Stimulated activated CD4-positive, alpha-beta T cell treated with anti-CD3 and anti-CD28 coated beads, Interleukin-4, amount 100 ng/mL, for 4 hours (primary cell): ENCODE measurements at places on chromosomes 12 and 14.

- no peak for DNase-seq
Measured at GRCh38 chr14:99537399-99537798, 56.2 kb downstream of the CCNK start.

- DNase-seq = no peak
Measured at GRCh38 chr14:49424436-49425331, 161.5 kb downstream of the RPS29 start.

DNA sequence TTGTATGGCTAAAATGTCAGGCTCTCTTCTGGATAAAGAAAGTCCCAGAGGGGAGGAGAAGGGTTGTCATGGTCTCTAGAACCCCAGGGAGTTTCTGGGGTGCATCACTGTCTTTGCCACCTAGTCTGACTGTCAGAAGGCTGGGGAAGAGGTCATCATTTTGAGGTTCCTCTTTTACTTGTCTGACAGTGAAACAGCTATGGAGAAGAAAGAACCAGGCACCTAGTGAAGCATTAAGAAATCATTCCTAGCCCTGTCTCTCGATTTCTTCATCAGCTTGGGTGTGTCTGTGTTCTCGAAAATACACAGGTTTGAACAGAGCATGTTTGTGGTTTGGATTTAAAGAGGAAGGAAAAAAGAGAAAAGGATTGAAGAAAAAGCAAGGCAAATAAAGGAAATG, 158.7 kb upstream of the LRIG3 start:
- no peak for DNase-seq

DNA sequence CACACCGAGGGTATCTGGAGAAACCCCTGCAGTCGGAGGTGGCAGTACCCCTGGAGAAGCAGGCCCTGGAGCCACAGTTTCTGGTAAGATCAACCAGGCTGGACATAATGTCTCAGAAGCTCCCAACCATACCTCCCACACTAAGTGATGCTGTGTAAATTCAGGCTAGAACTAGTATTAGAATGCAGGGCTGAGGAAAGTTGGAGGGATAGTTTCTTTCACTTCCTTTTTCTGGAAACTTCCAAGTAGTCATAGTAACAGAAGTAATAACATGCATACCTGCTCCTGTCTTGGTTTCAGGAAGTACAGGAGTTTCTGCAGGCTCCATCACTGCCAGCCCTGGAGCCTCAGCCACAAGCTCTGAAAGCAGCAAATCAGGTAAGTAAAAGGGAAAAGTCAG, 228.1 kb upstream of the CNTN1 start:
- no peak for DNase-seq

DNA sequence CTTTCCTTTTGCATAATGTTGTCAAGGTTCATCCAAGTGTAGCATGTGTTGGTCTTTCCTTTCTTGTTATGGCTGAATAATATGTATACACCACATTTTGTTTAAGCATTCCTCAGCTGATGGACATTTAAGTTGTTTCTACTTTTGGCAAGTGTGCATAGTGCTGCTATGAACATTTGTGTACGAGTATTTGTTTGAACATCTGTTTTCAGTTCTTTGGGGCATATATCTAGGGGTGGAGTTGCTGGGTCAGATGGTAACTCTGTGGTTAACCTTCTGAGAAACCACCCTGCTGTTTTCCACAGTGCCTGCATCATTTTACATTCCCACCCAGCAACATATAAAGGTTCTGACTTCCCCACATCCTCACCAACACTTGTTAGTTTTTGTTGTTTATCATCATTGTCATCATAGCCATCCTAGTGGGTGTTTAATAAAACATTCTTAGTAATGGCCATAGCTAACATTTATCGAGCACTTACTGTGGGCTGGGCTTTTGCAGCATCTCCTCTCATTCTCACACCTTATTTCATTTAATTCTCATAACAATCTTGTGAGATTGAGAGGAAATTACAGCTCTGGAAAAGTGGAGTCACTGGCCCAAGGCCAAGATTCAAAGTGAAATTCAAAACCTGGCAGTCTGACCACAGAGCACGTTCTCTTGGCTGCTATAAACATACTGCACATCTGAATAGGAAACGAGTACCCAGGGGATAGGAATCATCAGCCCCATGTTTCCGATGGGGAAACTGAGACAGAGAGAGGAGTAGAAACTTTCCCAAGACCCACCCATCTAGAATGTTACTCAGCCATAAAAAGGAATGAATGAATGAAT, 193.6 kb downstream of the KSR2 start:
- DNase-seq = no peak

DNA sequence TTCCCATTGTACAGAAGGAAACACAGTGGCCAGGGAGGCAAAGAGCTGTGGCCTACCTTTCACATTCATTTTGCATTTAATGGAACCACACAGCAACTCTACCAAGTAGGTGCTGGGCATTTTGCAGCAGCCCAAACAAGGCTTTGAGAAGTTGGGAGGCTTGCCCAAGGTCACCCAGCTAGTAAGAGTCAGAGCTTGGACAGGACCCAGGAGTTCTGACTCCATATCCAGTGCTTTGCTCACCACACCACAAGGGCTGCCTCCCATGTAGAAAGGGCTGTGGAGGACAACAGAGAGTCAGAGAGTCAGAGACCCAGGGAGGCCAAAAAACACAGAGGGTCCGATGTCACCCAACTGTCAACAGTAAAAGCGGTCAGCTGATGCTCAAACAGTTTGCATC, 400.2 kb downstream of the BCL11B start:
- DNase-seq = no peak
